Activated CD4-positive, alpha-beta T cell treated with anti-CD3 and anti-CD28 coated beads for 36 hours (primary cell): ENCODE measurements at places on chromosomes 7 and 10. TPM values are rescaled to one million over a fixed set of nuclear protein-coding genes. Genes with fewer than 3 reads are reported as not detected.

The EXOC4 gene
- 90.1 TPM for total RNA-seq

The VWDE gene
- 2.2 TPM for total RNA-seq

The CDHR1 gene
- total RNA-seq: 0.62 TPM

The KCNMA1 gene
- not detected for total RNA-seq

The SFTPA2 gene
- total RNA-seq: not detected

The NPFFR1 gene
- not detected for total RNA-seq

The SNCG gene
- not detected for total RNA-seq

The HACD1 gene
- total RNA-seq: 1.7 TPM

The LIPJ gene
- not detected for total RNA-seq

The CRPPA gene
- 1.0 TPM for total RNA-seq

The RNF32 gene
- total RNA-seq: 0.71 TPM

The CCL24 gene
- total RNA-seq: not detected

The TCAF2 gene
- total RNA-seq: 50.6 TPM

The GIMAP2 gene
- 30.0 TPM for total RNA-seq

The CCAR1 gene
- total RNA-seq: 89.5 TPM

The ATP6V0A4 gene
- total RNA-seq: 0.32 TPM

The NEBL gene
- total RNA-seq: 0.04 TPM

The KAZALD1 gene
- total RNA-seq: 0.57 TPM

The HTR7 gene
- total RNA-seq: not detected

The SEMA4G gene
- 0.84 TPM for total RNA-seq

The FAM25A gene
- total RNA-seq: not detected

The WNT8B gene
- 0.43 TPM for total RNA-seq

The ATOH7 gene
- total RNA-seq: not detected

The URGCP gene
- total RNA-seq: 22.2 TPM

The OGDHL gene
- 0.73 TPM for total RNA-seq

The AKR1E2 gene
- 13.4 TPM for total RNA-seq

The MBL2 gene
- total RNA-seq: not detected

The GPR85 gene
- total RNA-seq: not detected

The AKR1C4 gene
- total RNA-seq: not detected

The TRPV5 gene
- not detected for total RNA-seq
